GM13976 (cell line): ENCODE measurements at places on chromosomes 4 and X.

DNA sequence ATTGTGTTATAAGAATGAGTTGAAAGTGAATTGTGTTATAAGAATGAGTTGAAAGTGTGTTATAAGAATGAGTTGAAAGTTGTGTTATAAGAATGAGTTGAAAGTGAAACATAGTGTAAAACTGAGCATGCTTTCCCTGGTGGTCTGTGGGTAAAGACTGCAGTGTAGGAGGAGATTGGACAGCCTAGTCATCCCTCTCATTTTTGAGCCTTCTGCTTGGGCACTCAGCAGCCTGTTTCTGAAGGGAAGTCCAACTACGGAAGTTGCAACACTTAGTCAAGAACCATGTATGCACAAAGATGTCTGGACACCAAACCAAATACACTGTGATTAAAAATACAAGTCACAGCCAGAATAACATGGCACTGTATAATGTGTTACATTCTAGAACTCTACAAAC, 72.6 kb downstream of the ANK2 start:
- no peak for DNase-seq

DNA sequence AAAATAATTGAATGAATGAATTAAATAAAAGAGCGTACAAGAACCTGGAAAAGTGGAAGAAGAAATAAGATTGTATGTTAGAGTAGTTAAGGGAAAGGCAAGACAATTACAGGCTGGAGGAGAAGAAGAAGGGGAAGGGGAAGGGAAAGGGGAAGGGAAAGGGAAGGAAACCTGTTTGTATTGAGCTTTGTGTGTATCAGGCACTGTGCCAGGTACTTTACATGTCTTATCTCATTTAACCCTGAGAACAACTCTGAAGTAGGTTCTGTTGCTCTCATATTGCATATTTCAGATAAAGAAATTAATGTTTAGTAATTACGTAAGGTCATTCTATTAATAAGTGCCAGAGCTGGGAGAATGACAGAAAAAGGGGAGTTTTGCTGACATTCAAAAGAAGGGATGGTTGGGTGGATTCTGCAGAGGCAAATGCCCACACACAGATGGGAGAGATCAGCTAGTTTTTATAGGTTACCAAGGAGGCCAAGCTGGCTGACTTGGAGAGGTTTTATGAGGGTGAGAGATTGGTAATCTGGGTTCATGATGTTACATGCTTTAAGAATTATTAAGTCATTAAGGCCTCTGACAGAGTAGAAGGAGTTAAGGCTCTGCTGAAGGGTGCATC, 92.3 kb upstream of the LCORL start:
- no peak for DNase-seq

- no peak for DNase-seq
Measured at GRCh38 chr4:29013341-29013740, 1706.8 kb upstream of the PCDH7 start.

- no peak for DNase-seq
Measured at GRCh38 chr4:125693228-125693627, 378.5 kb downstream of the FAT4 start.

DNA sequence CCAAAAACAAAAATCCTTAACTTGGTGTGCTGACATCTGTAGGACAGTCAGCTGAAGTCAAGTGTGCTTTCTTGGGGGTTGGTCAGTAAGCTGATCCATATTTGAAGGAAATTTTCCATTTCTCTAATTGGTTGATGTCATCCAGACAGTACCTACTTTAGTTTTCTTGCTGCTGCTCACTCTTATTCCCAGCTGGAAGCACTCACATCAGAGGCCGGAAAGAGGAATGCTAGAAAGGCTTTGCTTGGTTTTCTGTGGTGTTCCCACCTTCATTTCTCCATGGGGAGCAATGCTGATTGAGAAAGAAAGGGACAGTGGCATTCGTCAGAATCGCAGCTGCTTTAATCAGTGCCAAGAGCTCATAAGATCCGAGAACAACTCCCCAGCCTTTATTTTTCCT, 227.0 kb downstream of the C4orf33 start:
- DNase-seq = no peak

DNA sequence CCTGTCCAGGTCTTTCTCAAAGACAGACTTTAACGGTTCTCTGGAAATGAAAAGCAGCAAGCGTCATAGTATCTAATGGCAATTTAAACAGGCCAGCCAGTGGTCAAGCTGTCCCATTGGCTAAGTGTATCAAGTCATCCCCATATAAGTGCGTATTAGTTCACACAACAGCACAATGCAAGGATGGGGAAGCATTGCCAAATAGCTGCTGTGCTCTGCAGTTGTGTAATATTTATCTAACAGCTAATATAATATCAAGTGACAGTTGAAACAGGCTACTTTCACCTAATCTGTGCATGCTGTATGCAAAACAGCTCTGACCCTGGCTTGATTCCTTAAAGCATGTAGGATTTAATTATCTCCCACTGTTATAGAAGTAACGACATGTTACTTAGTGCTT, 134.8 kb upstream of the PPARGC1A start:
- DNase-seq = no peak

GRCh38 chrX:73987166-73987565, 316.8 kb upstream of the ZCCHC13 start:
- peak; percentile 13 for DNase-seq

- no peak for DNase-seq
Measured at GRCh38 chr4:80507507-80507906, 172.0 kb downstream of the CFAP299 start.

- no peak for DNase-seq
Measured at GRCh38 chrX:130636277-130636676, 234.5 kb downstream of the RBMX2 start.

DNA sequence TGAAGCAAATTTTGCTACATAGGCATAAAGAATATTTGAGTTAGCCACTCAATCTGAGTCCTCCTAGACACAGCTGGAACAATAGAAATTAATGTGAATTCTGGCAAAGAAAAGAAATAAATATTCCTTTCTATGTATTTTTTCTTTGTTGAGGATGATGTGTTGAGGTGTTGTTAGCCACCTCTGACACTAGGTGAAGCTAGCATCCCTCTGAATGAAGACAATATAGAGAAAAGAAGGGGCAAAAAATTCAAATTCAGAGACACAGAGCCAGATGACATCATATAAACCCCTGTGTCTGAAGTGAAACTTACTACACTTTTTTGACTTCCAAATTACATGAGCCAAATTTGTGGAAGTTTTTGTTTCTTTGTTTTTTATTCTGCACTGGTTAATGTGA, 34.6 kb upstream of the TMPRSS11D start:
- DNase-seq = no peak

GRCh38 chrX:49858341-49858740, 20.9 kb upstream of the USP27X start:
- no peak for DNase-seq

GRCh38 chr4:148810461-148810860, 368.2 kb upstream of the NR3C2 start:
- no peak for DNase-seq

- DNase-seq = no peak
Measured at GRCh38 chr4:15182600-15183220, 180.4 kb downstream of the CPEB2 start.

- DNase-seq = no peak
Measured at GRCh38 chr4:8284391-8284790, 14.8 kb downstream of the HTRA3 start.

- peak; percentile 47 for DNase-seq
Measured at GRCh38 chrX:40146262-40147125, 48.7 kb upstream of the BCOR start.

- no peak for DNase-seq
Measured at GRCh38 chr4:69830560-69831269, 29.2 kb downstream of the SULT1E1 start.

DNA sequence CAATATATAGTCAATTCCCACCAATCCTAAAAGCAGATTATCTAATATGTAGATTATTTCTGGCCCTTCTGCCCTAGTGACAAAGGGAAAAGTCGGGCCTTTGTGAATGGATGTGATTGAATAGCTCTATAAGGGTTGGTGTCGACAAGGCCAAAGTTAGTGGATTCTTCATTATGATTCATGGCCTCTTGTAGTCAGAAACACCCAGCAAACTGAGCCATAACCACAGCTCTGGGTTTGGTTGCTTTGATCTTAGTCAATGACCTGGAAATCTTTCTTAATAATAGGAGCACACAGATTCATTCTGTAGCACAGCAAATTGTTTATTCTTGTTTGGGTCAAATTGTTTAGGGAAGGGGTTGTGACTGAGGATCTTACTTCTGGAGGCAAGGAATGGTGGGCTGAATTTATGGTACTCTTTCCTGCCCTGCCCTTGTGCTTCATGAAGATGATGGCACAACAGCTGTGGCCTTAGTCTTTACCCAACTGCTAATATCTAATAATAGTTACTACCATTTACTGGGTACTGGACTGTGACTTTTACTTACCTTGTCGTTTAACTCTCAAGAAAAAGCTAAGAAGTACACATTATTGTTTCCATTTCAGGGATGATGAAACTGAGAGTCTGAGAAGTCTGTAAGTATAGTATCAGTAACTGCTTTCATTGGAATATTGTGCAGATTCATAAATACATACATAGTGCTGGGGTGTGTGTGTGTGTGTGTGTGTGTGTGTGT, 74.0 kb downstream of the AFF2 start:
- DNase-seq = no peak

- DNase-seq = no peak
Measured at GRCh38 chr4:150323406-150324325, 245.4 kb downstream of the DCLK2 start.

DNA sequence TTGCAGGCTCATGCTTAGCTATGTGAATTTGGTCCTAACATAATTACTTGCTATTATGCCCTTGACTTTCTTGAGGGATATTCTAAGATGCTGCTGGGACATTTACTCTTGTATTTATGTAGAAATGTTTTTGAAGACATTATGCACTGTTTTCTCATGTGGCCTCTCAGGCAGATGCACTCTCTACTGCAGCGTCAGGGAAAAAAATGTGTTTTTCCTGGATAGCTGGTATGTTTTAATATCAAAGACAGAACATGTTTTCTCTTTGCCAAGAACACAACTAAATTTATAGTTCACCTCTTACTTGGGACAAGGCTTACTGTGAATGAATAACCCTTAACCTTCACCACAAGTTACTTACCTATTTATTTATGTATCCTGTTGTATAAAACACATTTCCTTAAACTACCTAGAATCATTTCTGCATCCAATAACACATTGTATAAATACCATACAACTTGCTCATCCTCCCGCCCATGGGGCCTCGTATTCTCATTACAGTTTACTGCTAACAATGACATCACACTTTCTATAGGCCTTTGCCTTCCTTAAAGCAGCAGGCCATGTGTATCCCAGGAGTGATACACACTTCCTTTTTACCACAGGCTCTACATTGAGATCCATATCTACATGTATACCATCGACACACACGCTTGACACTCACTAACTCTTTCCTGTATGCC, 178.7 kb downstream of the SLIT2 start:
- no peak for DNase-seq

- DNase-seq = no peak
Measured at GRCh38 chrX:1476682-1477081, 24.0 kb upstream of the ASMTL start.

- no peak for DNase-seq
Measured at GRCh38 chr4:174086829-174087799, 196.4 kb downstream of the FBXO8 start.

- DNase-seq = no peak
Measured at GRCh38 chr4:134624365-134624764, 422.8 kb upstream of the PABPC4L start.

- DNase-seq = no peak
Measured at GRCh38 chr4:80043541-80043940, 29.5 kb downstream of the ANTXR2 start.

DNA sequence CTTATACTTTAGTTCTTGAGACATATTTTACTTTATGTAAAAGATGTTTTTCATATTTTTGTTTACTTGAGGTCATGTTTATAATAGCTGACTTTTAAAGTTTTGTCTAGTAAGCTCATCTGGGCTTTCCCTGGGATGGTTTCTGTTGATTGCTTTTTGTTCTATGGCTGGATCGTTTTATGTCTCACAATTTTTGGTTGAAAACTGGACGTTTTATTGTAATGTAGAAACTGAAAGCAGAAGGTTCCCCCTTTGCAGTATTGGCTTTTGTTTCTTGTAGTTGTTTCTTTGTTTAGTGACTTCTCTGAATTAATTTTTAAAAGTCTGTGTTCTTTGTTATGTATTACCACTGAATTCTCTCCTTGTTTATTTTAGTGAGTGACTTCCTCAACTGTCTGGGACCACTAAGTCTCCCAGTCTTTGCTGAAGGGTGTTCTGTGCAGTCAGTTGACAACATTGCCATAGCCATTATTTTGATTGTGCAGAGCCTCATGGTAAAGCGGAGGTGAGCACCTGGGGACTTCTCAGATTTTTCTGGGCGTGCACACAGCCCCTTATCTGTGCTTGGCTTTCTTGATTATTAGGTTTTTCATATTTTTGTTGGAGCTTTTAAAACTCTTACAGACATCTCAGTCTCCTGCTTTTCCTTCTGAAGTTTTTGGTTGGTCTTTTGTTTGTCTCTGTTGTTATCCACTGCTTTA, 31.0 kb downstream of the KDM6A start:
- DNase-seq = no peak

GRCh38 chrX:150982235-150982787, 824 bp upstream of the HMGB3 start:
- DNase-seq = no peak

GRCh38 chr4:152997771-152998487, 61.8 kb downstream of the FHDC1 start:
- no peak for DNase-seq

DNA sequence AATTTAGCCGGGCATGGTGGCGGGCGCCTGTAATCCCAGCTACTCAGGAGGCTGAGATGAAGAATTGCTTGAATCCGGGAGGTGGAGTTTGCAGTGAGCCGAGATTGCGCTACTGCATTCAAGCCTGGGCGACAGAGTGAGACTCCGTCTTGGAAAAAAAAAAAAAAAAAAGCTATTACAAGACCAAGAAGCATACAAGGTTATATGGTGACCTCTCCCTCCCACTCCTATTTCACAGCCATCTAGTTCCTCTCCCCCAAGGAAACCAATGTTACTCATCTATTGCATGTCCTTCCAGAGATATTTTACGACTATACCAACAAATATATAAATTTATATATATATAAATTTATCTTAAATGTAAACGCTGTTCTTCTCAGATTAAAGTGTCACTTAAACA, 3.2 kb downstream of the SLC9A7 start:
- DNase-seq = no peak

DNA sequence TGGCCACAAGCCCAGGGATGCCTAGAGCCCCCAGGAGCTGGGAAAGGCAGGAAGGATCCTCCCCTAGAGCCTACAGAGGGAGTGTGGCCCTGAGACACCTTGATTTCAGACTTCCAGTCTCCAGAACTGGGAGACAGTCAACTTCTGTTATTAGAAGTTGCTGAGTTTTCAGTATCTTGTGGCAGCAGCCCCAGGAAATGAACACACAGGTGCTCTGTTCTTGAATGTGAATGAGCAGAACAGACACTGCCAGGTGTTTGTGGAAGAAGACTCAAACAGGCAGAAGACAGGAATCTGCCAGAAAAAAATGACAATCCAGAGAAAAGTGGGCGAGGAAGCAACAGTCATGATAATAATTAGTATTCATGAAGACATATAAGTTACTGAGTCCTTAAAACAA, 64.5 kb upstream of the STS start:
- no peak for DNase-seq

GRCh38 chrX:30246769-30247489, at the start of gene MAGEB1:
MAGEB1 (plus strand) TSS chrX:30247146; CDS start chrX:30250494, 3,348 bp downstream.
- no peak for DNase-seq
